ENCODE measurements at places on chromosomes 13 and 19.
A peak's percentile ranks its signal among the peaks of the same experiment; 100 is the strongest.

- no peak for DNase-seq
These were observed 8.7 kb upstream of the ZNF548 start for GRCh38 chr19:57380923-57381322.

GRCh38 chr19:34574704-34575103 is 93.1 kb downstream of the WTIP start:
- DNase-seq, result no peak

GRCh38 chr19:17720440-17720839 is 1.2 kb downstream of the MAP1S start:
- no peak for DNase-seq

- peak; percentile 19 for DNase-seq
These were observed 2.8 kb downstream of the MYADM start for GRCh38 chr19:53870485-53870844.

Data from CD4-positive, alpha-beta T cell treated with Interleukin-2 at 100 ng/mL for 4 hours (primary cell).